ENCODE measurements at places on chromosomes 7 and 10.

GRCh38 chr7:109893231-109893630 is 1197.7 kb upstream of the LRRN3 start:
- no peak for DNase-seq

GRCh38 chr10:71371750-71372166 is 25.0 kb upstream of the CDH23 start:
- DNase-seq = no peak

DNA sequence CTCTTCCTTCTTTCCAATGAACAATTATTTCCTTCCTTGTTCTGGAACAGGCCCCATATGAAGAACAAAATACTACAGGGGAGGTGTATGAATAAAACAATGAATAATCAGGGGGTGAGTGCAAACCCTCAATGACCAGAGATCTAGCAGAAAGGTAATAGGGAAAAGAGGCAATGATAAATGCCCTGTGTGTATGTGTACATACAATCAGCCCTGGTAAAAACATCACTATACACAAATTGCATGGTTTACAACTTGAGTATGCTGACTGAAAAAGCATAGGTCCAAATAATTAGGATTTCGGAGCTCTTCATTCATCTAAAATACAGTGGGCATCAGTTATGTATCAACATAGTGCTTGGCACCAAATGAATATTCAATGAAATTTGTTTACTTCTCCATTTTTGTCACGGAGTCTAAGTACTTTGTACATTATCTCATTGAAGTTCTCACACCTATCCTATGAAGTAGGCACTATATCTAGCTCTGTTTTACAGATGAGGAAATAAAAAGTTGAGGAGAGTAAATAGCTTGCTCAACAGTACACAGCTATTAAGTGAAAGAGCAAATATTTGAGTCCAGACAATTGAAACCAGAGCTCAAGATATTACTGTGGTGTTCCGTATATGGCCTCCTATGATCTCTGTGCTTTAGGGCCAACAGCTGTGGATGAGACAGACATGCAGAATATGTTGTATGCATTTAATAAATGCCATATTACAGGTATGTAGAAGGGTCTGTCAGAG is 1065.4 kb downstream of the SORCS3 start:
- no peak for DNase-seq

- no peak for DNase-seq
Observed at GRCh38 chr10:58590152-58590840, 77.6 kb downstream of the BICC1 start.

- peak; percentile 44 for DNase-seq
Observed at GRCh38 chr10:96325719-96326373, 21.6 kb downstream of the DNTT start.

DNA sequence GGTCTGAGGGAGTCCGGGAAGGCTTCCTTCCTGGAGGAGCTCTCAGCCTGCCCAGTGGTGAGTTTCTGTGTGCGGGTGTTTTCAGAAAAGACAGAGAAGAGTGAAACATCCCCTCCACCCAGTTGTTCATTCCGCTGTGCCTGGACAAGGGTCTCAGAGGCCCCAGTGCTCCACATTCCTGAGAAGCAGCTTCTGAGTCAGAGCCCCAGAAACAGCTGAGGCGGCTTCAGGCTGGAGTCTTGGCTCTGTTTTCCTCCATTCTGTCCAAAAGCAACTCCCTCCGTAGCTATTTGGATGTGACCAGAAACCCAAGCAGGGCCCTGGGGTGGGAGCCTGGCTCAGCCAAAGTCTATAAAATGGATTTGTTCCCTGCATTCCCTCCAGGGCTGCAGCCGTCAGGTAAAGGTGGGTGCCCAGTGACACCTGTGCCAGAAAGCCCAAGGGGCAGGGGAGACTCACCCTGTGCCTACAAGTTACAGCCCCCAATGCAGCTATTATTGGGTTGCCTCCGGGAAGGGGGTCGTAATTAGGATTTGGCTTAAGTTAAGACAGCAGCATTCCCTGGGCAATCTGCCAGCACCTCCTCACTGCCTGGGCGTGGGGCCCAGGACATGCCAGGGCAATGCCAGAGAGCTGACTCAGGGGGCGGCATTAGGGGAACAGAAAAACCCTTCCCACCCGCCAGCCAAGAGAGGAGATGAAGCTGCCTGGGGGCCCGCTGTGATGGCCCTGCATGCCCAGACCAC is 13.1 kb upstream of the CAMK2G start:
- DNase-seq = no peak

DNA sequence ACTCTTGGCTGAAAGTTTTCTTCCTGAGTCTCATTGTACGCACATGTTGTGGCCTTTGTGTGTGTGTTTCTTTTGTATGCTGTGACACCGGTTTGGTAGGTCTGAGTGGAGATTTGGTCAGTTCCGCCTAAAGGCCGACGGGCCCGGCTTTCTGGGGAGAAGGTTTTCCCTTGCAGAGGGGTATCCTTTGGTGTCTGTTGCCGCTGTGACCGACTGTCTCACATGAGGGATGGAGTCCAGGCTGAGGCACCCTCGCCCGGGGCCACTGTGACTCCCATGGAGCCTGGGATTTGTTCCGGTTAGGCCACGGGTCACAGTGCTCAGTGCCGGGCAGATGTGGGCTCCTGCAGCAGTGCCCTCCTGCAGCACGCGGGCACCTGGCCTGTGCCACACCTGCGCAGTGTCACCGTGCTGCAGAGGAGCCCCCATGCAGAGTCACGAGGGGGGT is 19.4 kb downstream of the INPP5A start:
- DNase-seq = no peak

GRCh38 chr10:86364491-86365345 is 1.9 kb downstream of the GRID1 start:
- DNase-seq = no peak
